HepG2 (cell line): ENCODE measurements at places on chromosomes 1 and 21.
A peak's percentile ranks its signal among the peaks of the same experiment; 100 is the strongest.

DNA sequence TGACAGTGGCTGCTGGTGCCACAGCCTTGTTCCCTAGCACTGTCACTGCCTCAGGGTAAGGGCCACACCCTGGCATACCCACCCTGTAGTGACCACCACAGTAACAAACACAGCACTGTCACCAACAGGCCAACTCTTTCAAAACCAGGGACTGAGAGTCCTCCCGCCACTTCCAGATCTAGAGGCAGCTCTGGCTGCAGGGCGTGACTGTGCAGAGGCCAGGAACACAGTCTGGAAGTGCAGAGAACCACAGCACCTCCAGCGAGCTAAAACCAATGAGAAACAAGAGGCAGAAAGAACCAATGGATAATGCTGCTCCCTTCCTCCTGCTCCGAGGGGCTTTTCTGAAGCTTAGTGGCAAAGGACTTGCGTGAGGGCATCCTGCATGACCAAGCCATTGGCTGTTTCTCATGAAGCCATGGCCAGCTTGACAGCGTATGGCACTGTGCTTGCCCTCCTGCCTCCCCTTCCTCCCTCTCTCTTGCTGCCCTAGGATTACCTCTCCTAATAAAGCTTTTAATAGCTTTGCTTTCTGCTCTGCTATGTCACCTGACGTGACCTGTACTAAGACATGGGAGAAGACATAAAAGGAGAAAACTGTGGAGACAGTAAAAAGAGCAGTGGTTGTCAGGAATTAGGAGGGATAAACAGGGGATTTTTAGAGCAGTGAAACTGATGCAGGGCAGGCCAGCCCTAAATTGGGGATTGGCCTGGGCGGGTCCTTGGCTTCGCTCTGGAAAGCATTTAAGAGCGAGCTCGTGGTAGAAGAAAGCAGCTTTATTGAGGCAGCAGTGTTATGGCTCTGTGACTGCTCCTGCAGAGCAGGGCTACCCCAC lies 7.2 kb downstream of the PARP1 start:
- DNase-seq: no peak

GRCh38 chr1:24692351-24692980 lies 49.4 kb downstream of the SRRM1 start:
- DNase-seq: no peak

GRCh38 chr1:75625795-75626194 lies 14.9 kb upstream of the SLC44A5 start:
- no peak for DNase-seq

GRCh38 chr1:19892628-19893168 lies 10.5 kb downstream of the OTUD3 start:
- no peak for DNase-seq

GRCh38 chr1:37999430-38000232 lies 5.7 kb downstream of the FHL3 start:
- peak; percentile 75 for DNase-seq

GRCh38 chr1:240285540-240285939 lies 193.9 kb downstream of the FMN2 start:
- DNase-seq: no peak

DNA sequence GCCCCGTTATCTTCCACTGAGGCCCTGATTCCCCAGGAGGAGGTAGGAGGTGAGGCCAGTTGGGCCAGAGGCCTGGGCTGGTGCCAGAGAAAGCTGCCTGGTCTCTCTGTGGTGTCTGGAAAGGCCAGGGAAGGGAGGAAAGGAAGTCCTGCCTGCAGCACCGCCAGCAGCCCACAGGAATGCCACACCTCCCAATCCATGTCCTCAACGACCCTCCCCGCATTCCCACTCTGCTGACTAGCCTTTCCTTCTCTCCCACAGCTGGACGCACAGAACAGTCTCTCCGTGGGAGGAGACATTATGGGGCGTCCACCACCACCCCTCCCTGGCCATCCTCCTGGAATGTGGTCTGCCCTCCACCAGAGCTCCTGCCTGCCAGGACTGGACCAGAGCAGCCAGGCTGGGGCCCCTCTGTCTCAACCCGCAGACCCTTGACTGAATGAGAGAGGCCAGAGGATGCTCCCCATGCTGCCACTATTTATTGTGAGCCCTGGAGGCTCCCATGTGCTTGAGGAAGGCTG lies 18.0 kb downstream of the CSF1 start:
- no peak for DNase-seq

DNA sequence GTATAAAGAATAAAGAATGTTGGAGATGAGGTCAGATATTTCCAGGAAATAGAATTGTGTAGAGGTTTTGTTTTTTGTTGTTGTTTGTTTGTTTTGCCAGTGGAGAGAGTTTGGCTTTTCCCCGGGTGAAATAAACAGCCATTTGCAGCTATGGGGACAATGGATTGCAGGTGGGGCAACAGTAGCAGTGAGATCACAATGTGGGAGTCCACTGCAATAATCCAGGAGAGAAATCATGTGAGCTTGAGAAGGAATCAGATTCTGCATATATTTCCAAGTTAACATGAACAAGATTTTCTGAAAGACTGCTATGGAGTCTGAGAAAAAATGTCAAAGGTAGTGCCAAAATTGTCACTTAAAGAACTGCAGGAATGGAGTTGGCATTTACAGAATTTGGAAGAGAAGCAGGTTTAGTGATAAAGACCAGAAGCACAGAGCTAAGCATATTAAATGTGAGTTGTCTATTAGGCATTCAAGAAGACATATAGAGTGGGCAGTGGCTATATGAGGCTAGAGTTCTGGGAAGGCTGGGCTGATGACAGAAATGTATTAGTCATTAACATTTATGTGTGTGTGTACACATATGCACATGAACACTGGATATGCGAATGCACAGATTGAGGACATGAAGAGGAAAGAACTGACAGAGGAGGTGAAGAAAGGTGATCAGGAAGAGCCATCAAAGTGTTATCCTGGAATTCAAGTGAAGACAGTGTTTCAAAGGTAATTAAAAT lies 729.6 kb upstream of the PTBP2 start:
- no peak for DNase-seq

GRCh38 chr1:71086331-71086730 lies 5.5 kb upstream of the ZRANB2 start:
- DNase-seq: no peak

GRCh38 chr1:229229137-229229720 lies 41.7 kb upstream of the RAB4A start:
- DNase-seq: no peak

DNA sequence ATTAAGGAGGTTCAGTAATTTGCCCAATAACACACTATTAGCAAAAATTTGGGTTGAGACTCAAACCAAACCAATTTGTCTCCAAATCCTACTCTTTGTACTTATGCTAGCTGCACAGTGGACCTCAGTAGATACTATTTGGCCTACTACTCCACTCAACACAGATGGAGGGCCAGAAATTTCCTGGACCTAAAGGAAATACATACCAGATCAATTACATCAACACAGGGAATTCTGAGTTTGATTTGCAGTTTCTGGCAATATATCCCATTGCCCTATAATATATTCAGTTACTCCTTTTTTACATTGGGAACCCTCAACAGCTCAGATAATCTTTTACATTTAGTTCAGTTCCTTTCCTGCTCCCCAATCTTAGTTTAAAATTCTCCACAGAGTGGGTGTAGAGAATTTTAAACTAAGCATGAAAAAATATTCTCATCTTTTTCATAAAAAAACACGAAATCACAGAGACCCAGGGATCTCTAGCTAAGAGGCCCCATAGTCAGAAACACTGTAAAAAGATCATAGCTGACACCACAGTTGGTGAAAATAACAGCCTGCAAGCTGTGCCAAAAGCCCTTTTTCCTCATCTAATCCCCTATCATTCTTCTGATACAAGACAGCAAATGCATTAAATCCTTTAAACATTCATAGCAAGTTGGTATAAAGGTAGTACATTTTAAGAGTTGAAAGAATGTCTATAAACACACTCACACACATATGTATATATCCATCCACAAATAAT lies 317.7 kb upstream of the ESRRG start:
- no peak for DNase-seq

- DNase-seq: peak; percentile 87
Observed at GRCh38 chr1:43276673-43277072, 6.9 kb downstream of the TMEM125 start.

- no peak for DNase-seq
Observed at GRCh38 chr21:29678626-29679025, 261.2 kb downstream of the GRIK1 start.

DNA sequence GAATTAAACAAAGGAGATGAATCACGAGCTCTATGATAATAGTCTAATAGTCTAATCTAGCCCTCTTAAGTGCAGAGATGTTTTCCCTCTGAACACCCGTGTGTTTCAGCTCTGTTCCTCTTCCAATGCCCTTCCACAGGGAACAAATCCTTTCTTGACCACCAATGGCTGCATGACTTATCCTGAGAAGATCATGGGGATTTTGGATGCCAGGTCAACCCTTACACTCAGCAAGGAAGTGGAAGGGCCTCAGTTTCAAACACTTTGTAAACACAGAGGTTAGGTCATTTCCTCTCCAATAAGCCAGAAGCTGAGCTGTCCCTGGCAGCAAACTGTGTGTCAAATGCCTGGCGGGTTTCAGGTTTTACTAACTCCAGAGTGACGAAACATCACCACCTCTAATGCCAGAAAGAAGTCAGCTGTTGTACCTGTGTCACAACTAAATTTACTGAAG lies 200.0 kb downstream of the GABPA start:
- peak; percentile 44 for DNase-seq

DNA sequence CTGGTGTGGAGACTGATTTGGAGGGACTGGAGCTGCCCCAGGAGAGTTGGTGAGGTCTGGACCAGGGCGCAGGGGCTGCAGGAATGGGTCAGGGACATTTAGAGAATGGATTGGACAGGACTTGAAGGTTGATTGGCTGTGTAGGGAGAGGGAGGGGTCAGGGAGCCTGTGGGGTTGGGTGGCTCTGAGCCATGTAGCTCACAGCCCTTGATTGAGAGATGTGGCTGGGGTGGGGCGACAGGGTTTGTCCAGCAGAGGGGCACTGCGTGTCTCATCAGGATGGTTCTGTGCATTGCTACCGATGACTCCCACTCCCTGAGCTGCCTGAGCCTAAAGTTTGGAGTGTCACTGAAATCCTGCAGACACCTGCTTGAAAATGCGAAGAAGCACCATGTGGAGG lies 12.1 kb downstream of the AZIN2 start:
- DNase-seq: no peak

GRCh38 chr1:63408331-63408730 lies 40.9 kb downstream of the ALG6 start:
- no peak for DNase-seq

DNA sequence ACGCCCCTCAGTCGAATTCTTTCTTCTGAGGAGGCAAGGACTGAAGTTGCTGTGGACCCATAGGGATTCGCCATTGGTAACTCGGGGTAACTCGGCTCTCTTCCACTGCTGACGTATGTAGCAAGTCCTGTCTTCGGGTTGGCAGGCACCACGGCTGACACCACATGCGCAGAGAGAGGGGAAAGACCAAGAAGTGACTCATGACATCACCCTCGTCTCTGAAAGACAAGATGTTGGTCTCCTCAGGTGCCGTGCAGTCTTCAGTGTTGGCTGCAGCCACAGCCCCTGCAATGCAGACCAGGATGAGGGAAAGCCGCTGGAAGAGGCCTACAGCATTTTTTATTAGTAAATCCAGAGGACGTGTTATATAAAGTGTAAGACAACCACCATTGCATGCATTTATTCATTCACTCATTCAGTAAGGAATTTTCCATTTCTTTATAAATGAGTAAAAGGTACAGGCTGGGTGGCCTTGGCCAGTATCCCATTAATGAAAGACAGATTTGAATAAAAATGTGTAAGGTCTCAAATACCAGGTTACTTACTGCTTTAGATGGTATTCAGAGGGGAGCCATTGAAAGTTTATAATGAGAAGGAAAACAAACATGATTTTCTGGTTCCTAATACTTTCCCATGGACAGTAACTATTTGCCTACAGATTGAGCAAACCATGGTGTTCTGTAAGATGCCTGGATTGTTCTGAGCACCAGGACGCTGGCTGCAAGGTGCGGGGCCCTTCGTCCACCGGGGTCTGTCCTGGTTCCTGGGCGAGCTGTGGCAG lies 50.7 kb upstream of the IRF2BP2 start:
- no peak for DNase-seq

DNA sequence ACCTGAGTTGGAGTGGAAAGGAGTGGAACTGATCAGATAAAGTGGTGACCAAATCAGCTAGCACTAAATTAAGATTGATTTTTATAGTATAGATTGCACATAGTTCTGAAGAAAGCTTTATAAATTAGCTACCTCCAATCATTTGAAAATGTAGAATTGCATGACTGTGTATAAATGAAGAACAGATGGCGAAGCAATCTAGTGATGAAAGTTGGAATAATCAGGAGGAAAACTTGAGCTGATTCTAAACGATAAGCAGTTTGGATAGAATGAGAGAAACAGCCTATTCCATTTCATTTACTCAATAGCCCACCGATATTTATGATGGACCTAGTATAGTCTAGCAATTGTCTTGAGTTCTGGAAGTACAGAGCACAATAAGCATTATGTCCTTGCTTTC lies 661.5 kb downstream of the PLA2G4A start:
- no peak for DNase-seq

GRCh38 chr1:57770236-57770635 lies 346.4 kb upstream of the DAB1 start:
- no peak for DNase-seq

DNA sequence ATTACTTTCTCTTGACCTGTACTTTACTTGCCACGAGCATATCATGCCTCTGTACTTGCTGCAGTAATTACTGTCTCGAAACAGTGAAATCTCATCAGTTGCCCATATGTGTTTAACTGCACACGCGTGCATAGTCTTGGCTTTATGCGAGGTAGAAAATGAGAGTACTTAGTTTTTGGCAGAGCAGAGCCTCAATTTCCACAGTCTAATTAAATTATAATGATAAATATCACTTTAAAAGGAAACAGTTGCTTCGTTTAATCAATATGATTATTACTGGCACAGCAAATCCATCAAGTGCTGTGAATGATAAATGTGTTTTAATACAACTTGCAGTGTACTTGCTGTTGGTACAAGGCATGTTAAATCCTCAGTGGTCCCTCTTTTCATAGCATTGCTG lies 47.6 kb downstream of the ADARB1 start:
- DNase-seq: no peak

GRCh38 chr1:71296551-71297134 lies 215.8 kb upstream of the ZRANB2 start:
- no peak for DNase-seq

DNA sequence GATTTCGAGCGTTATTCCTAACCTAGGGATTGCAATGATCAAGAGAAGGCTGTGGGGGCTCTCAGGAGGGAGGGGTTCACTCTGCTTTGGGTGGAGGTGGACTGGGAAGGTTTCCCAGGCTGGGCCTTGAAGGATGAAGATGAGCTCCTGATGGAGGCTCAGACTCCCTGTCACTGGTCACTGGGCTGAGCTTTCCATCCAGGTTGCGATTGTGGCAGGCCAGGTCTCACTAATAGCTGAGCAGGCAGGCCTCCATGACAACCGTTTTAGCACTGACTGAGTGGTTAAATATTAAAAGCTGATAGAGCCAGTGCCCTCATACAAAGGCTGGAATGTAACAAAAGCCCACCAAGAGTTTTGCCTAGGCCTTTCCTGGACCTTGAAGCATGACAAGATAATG lies 36.2 kb upstream of the EFCAB14 start:
- DNase-seq: no peak

DNA sequence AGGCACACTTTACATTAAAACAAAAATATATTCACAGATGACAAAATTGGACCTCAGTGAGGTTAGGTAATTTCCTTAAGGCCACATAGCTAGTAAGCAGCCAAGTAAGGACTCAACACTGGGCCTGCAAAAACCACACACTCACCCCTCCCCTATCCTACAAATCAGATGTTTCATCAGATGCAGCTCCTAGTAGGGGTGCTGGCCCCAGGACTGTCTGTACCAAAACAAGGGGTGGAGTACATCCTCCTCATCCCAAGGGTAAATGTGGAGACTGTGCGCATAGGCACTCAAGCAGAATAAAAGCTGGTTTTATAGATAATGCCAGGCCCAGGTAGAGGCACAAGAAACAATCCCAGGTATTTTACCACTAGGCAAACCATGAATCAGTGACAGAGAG lies 25.7 kb downstream of the URB1 start:
- DNase-seq: no peak
